Gastrocnemius medialis (tissue), 4 donors: ENCODE measurements at places on chromosomes 12 and 14. TPM values are rescaled to one million over a fixed set of nuclear protein-coding genes. Genes with fewer than 3 reads are reported as not detected.

Gene KLHDC1
- 4.6 TPM for total RNA-seq

Gene CLMN
- 8.8 TPM for total RNA-seq

Gene RAB35
- 30.7 TPM for total RNA-seq

Gene GUCY2C
- total RNA-seq, result 0.17 TPM

Gene CRACR2A
- 1.2 TPM for total RNA-seq

DNA sequence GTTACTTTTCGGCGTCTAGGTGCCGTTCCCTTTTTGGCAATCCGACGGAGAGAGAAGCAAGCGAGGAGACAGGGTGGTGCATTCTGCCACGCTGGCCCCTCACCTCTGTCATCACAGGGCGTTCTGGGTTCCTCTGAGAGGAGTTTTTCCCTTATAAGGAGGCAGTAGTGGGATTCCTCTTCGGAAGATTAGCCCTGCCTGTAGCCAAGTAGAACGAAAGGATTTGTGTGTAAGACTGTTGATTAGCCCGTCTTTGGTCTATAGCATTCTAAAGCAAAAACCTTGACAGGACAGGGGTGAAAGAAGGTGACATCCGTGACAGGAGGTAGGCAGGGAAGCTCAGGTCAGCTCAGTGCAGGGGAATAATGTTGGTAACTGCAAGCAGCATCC lies 9.1 kb upstream of the NEMF start:
- DNase-seq, result peak; percentile 30

- DNase-seq, result no peak
These were observed 734 bp downstream of the FIGNL2 start for GRCh38 chr12:51847643-51848325.

DNA sequence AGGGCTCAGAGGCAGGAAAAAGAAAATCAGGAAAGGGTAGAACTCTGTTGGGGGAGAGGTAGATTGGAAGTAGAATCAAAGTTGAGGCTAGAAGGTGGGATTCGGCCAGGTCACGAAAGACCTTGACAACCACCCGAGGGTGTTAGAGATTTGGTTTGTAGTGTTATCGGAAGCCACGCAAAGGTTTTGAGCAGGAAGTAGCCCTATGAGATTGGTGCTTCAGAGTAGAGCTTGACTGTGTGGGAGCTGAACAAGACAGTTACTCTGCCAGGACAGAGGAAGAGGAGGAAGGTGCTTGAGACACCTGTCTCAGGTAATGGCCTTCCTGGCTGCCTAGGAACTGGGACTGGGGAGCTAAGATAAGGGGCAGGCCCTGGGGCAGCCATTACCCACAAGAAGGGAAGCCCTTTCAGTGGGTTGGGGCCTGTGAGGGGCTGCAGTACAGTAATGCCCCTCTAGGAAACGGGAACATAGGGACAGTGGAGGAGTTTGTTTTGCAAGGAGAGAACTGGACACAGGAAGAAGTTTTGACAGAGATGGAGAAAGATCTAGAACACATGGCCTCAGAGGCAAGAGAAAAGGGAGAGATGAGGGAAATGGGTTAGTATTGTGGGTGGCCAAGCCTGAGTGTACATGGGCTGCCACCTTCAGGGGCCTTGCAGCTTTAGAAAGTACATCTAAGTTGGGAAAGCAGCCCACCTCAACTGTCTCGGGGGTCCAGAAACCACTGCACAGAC lies 73.5 kb downstream of the RIN3 start:
- DNase-seq, result no peak

- DNase-seq, result no peak
These were observed 2.5 kb downstream of the ARHGAP9 start for GRCh38 chr12:57476993-57477709.

DNA sequence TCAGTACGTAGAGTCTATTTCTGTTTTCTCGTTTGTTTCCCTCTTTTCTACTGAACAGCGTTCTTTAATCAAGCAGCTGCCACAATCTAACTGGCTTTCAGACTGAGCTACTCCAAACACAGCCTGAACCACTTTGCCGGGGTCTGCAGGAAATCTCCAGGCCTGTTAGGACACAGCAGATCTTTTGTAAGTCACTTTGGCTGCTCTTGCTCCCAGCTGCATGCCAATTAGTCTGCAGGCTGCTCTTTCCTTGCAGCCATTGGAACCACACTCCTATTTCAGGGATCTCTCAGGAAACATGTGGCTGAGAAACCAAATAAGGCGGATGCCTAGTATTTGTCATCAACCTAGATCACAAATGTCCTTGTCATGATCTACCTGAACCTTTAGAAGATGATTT lies 73.6 kb downstream of the TMTC1 start:
- DNase-seq, result no peak

GRCh38 chr12:93360688-93361087 lies 17.0 kb upstream of the NUDT4 start:
- DNase-seq, result no peak

DNA sequence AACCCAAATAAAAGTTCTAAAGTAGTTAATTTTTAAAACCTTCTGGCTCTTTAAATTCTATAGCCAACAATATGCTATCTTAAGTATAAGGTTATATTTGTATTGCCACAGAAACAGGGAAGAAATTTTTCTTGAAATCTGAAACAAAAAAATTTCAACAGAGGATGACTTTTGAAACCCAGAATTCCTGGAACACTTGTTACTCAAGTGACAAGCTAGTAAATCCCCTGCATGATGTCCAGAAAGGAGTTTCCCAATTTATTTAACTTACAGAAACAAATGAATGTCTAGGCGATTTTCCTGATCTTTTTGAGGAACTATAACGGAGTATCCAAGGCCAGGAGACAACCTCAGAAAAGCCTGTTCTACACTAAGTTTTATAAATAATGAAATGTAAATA lies 69.6 kb downstream of the SLC41A2 start:
- no peak for DNase-seq

DNA sequence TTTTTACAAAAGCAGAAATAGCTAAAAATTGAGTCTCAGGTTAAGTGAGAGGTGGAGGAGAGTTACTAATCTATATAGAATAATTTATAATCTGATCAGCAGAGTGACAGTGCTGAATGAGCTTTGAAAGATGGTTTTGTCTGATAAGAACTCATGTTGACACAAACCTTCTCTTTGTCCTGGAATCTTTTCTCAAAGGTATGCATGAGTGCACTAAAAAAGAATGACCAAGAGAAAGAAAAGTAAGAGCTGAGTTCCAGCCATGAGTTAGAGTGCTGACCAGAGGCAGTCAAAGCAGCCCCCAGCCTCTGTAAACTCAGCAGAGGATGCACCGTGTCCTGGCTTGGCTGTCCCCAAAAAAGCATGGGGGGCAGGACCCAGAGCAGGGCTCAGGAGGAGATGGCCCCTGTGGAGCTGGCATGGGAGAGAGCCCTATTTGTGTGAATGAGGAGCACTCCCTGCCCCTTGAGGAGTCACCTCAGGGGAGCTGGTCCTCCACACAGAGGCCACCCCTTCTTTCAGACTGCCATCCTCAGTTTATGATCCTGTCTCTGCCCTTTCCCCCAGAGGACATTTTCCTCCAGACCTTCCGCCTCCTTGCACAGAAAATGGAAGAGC lies 129.8 kb downstream of the SEC23A start:
- DNase-seq, result no peak

DNA sequence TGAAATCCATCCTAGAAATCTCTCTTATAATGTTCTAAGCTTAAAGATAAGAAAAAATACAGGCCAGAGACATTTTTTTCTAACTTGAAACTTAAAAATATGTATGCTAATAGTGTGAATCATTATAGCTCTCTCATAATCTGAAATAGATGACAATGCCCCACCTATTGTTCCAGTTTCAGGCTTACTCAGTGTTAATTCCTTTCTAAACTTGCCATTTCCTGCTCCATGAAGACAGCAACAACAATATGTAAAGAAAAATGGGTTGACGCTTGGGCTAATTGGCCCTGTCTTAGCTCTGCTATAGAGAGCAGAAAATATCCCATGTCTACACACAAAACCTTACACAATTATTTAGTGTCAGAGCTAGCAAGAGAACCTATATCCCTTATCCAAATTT lies 37.1 kb downstream of the LMO3 start:
- DNase-seq, result no peak
